ENCODE measurements at places on chromosomes 5 and 9.
A peak's percentile ranks its signal among the peaks of the same experiment; 100 is the strongest.

DNA sequence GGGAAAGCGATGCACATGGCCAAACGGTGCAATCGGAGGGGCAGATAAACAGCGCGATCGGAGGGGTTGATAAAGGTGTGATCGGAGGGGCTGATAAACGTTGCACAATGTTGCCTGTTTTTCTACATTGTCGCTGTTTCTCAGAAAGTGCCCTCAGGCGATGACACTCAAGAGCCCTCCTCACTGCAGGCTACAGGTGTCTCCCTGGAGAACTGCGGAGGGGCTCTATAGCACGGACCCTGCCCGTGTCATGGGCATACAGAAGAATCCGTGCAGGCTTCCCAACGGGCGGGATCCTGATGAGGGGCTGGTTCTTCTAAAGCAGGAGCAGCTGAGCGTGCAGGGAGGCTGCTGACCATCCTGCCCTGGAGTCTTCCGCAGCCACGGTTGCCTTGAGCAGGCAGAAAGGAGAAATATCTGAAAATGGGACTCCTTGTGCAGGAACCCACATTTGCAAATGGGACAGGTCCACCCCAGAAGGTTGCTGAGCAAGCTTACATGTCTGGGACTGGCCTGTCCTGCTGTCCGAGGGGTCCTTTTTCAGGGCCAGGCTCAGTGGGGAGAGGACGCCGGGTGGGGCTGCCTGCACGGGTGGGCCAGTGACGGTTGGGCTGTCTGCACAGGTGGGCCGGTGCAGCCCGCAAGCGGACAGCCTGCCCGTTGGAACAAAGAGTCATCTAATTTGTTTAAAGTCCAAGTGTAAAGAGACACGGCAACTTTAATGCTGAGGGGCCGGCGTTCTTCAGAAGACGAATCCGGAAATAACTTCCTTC lies 25.1 kb upstream of the LPCAT1 start:
- no peak for DNase-seq
- peaks cover 3% of the 10 kb centered on the region for H3K27me3 ChIP-seq
- no peak overlapping the region for H3K4me3 ChIP-seq
- H3K27ac ChIP-seq = no peak overlapping the region

- DNase-seq = no peak
- H3K27me3 ChIP-seq = no peaks in the 10 kb centered on the region
- H3K27ac ChIP-seq = no peak overlapping the region
- no peaks in the 10 kb centered on the region for H3K4me1 ChIP-seq
Observed at GRCh38 chr9:22976454-22976853, 529.8 kb downstream of the DMRTA1 start.

GRCh38 chr5:173592050-173592669 lies 24.3 kb downstream of the BOD1 start:
- H3K27ac ChIP-seq = no peak overlapping the region
- peaks cover 44% of the 10 kb centered on the region for H3K36me3 ChIP-seq
- H3K4me3 ChIP-seq = no peak overlapping the region
- H3K4me1 ChIP-seq = no peaks in the 10 kb centered on the region

DNA sequence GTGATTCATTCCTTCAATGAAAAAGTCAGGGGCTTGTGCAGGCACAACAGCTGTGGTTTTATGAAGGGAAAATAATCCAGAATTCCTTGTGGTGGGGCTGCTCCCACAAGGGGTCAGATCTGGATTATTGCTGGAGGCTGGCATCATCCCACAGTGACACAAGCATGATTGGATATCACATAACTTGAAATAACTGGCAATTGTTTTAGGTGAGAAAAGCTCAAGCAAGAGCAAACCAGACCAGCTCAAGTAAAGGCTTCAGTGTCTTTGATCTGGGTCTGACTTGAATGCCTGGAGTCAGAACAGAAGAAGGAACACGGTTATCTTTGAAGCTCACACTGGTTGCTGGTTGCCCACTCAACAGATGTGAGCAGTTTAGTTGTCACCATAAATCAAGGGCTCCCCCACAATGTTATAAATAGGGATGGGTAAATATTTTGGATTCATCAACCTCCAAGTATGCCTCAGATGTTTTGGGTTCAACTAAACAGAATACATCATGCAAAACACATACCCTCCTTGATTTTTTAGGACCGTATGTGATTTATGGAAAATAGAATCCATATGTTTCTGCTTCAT lies 3.1 kb upstream of the ZNF474 start:
- H3K4me3 ChIP-seq = no peak overlapping the region
- H3K4me1 ChIP-seq = peaks cover 10% of the 10 kb centered on the region
- peaks cover 2% of the 10 kb centered on the region for H3K27me3 ChIP-seq
- no peak overlapping the region for H3K27ac ChIP-seq

GRCh38 chr5:81519217-81519905 lies 125.4 kb upstream of the ACOT12 start:
- peaks cover 10% of the 10 kb centered on the region for H3K4me1 ChIP-seq
- H3K4me3 ChIP-seq = no peak overlapping the region
- H3K27me3 ChIP-seq = no peaks in the 10 kb centered on the region
- no peak for DNase-seq
- H3K27ac ChIP-seq = no peak overlapping the region

DNA sequence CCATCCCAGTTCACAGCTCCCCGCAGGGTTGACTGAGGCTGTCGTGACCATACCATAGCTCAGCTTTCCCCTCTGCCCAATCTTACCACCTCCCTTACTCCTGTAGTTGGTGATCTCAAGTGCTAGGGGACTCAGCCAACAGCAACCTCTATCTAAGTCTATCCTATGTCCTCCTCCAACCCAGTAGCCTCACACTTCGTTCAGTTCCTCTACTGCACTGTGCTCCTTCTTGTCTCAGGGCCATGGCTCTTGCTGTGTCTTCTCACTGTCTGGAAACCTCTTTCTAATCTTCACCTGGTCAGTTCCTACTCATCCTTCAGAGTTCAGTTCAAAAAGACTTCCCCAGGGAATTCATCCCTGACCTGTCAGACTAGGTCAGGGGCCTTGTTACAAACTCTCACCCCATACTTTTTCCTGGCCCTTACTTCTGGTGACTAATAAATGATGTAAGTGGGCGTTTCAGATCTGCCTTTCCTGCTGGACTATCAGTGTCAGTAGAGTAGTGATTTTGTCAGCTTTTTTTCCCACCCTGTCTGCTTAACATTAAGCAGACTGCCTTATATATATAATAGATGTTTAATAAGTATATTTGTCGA lies 53.6 kb upstream of the NR3C1 start:
- H3K4me1 ChIP-seq = no peaks in the 10 kb centered on the region
- no peaks in the 10 kb centered on the region for H3K27me3 ChIP-seq
- no peak for DNase-seq
- H3K36me3 ChIP-seq = no peaks in the 10 kb centered on the region
- H3K27ac ChIP-seq = no peak overlapping the region
- no peak overlapping the region for H3K4me3 ChIP-seq

- peaks cover 12% of the 10 kb centered on the region for H3K27me3 ChIP-seq
- no peak for DNase-seq
- peak overlapping the region; percentile 29 for H3K4me3 ChIP-seq
- peaks cover 56% of the 10 kb centered on the region for H3K4me1 ChIP-seq
- H3K27ac ChIP-seq = no peak overlapping the region
Observed at GRCh38 chr5:88092958-88093605, 175.6 kb downstream of the TMEM161B start.

DNA sequence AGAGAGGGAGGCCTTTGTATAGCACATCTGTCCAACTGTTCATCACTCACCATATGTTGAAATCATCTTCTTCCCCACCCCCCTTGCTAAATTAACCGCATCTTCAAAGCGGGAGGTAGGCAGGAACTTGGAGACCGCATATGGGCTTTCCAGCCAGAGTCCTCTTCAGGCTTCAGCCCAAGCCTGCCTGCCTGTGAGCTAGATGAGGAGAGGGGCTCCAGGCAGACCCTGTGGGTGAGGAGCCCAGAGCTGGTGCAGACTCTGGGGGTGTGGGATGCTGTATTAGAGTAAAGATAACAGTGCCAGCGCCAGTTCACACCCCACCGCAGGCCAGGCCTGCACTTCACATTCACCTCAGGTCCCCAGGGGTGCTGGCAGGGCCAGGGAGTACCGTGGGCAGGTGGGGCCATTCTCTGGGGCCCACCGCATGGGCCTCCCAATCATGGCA lies 16.2 kb downstream of the PRRC2B start:
- no peak for DNase-seq
- no peak overlapping the region for H3K27ac ChIP-seq
- no peak overlapping the region for H3K4me3 ChIP-seq
- peaks cover 4% of the 10 kb centered on the region for H3K27me3 ChIP-seq

DNA sequence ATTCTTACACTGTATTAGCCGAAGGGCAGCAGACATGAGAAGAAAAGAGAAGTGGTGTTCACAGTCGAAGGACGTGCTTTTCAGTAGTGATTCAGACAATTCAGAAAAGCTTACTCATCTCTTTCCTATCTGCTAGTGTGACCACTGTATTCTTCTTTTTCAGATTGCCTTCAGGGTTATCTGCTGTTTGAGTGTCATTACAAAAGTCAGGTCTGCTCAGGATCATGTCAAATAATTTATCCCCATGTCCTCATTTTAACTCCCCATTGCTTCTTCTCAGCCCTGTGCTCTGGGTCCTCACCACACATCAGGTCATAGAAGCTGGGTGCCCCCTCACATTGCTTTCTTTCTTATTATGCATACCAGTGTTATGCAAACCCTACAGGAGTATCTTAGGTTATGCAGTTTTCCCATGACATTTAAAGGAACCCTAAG lies 394.0 kb downstream of the CETN3 start:
- peak overlapping the region; percentile 77 for H3K27ac ChIP-seq
- no peaks in the 10 kb centered on the region for H3K36me3 ChIP-seq
- no peak overlapping the region for H3K4me3 ChIP-seq
- H3K27me3 ChIP-seq = no peaks in the 10 kb centered on the region
- no peak for DNase-seq
- H3K4me1 ChIP-seq = peaks cover 22% of the 10 kb centered on the region

DNA sequence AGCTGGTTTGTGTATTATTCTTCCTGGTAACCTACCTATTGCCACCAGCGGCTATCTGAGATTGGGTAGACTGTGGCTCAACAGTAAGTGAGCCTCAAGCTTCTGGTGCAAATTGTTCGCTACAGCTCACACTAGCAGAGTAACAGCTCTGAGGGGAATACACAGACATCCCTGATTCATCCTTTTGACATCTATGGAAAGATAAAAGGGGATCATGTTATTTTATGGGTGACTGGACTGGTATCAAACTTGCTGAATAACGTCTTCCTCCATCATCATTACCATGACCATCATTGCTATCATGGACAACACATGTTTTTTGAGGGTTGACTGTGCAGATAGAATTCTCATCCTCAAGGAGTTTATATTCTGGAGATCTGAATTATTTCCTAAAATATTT lies 129.6 kb downstream of the PIK3R1 start:
- H3K4me3 ChIP-seq = no peak overlapping the region
- no peaks in the 10 kb centered on the region for H3K27me3 ChIP-seq
- DNase-seq = no peak
- H3K4me1 ChIP-seq = peaks cover 11% of the 10 kb centered on the region
- no peak overlapping the region for H3K27ac ChIP-seq

- no peaks in the 10 kb centered on the region for H3K36me3 ChIP-seq
- no peak for DNase-seq
- no peaks in the 10 kb centered on the region for H3K27me3 ChIP-seq
- H3K4me1 ChIP-seq = no peaks in the 10 kb centered on the region
Observed at GRCh38 chr5:40361378-40361777, 318.3 kb upstream of the PTGER4 start.

DNA sequence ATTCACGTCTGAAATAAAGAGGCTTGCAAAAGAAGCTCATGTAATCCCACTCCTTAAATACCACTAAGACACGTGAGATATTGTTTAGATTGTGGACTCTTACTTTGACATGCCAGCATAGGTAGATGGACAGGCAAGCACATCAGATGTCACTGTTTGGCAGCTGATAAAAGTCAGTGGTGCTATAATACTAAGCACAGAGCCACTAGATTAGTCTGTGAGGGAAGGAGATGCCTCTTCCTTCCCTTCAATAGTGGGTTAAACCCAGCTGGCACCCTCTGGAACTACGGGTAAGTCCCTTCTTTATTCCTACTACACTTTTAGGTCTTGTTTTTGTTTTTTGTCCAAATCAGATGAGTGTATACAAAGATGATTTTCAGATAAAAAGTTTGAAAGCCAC lies at the start of gene MYOT:
MYOT (plus strand) TSS at position 197 of the 400 bp plus-strand sequence. CDS start 2,792 bp downstream, outside the sequence.
- DNase-seq = no peak
- H3K27me3 ChIP-seq = peaks cover 15% of the 10 kb centered on the region
- no peak within 1 kb of the TSS for H3K4me3 ChIP-seq
- no peak within 1 kb of the TSS for H3K27ac ChIP-seq
- no peaks in the 10 kb centered on the region for H3K4me1 ChIP-seq

DNA sequence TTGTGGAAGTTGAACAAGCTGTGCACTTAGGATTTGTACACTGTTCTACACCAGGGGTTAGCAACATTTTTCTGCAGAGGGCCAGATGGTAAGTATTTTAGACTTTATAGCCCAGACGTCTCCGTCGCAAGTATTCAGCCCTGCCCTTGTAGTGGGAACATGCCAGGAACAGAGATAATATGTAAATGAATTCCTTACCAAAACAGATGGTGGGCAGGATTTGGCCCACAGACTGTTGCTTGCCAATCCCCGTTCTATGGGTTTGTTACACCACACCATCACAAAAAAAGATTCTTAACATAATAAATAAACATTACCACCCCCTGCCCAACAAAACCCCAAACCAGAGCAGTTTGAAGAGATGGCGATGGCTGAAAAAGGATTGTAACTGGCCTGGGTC lies 74.3 kb downstream of the AMBP start:
- peak overlapping the region; percentile 13 for H3K4me3 ChIP-seq
- no peak overlapping the region for H3K27ac ChIP-seq
- H3K36me3 ChIP-seq = peaks cover 10% of the 10 kb centered on the region
- H3K4me1 ChIP-seq = peaks cover 21% of the 10 kb centered on the region
